NCI-H1694 treated with DMSO at 0.1 percent for 48 hours (cell line): ENCODE measurements at places on chromosomes 7 and 10.

GRCh38 chr7:94741179-94741578 lies 85.2 kb upstream of the SGCE start:
- DNase-seq = no peak

DNA sequence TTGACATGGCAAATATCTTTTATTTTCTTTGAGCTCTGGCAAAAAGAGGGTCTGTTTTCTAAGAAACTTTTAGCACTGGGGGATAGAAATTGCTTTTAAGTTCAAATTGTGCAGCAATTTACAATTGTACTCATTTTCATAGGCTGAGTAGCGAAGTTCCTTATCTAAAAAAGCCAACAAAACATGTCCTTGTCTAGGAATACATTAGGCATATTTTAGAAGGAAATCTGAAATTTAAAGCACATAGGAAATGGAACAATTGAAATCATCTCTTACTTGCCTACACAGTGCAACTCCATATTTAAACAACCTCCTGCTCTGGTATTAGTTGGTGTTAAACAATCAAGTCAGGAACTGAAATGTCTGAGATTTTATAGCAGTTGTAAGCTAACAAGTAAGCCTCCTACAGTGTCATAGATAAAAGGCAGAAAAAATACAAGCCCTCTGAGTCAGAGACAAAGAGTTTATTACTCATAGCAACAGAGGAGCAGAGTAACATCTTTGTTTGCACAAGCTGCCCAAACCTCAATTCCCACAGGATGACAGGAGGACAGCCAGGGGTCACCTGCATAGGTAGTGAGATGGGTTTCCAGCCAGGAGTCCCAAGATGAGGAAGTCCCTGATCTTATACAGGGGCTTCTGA lies 280.2 kb upstream of the HGF start:
- DNase-seq = no peak

GRCh38 chr10:11179516-11180105 lies 161.9 kb downstream of the CELF2 start:
- no peak for DNase-seq

- no peak for DNase-seq
Observed at GRCh38 chr7:127652333-127653248, 597 bp downstream of the SND1 start.

- DNase-seq = no peak
Observed at GRCh38 chr10:21401196-21401595, 124.3 kb downstream of the SKIDA1 start.

GRCh38 chr7:20305726-20306125 lies 25.0 kb upstream of the ITGB8 start:
- DNase-seq = no peak

- no peak for DNase-seq
Observed at GRCh38 chr10:60147576-60148265, 241.4 kb upstream of the CCDC6 start.

DNA sequence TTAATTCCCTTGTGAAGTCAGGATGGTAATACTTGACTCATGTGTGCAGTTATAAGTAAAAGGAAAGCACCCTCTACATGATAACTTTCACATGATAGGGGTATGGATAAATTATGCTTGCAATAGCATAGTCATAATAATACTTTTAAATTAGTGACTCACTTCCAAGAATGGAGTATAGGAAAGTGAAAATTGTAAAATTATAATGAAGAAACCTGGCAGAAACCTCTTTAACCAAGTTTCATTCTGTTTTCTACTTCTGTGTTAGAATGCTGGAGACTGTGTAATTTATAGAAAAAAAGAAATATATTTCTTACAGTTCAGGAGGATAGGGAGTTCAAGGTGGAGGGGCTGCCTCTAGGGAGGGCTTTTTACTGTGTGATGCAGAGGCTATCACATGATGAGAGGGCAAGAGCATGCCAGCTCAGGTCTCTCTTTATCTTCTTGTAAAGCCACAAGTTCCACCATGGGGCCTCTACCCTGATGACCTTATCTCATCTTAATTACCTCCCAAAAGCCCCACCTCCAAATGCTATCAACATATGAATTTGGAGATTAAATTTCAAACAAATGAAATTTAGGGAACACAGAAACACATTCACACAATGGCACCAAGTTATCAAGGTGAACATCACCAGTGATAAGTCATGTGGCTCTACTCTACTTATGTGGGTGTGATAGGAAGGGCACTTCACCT lies 43.2 kb downstream of the HDAC9 start:
- no peak for DNase-seq

GRCh38 chr10:69955211-69955805 lies 97.3 kb upstream of the MACROH2A2 start:
- DNase-seq = no peak

- no peak for DNase-seq
Observed at GRCh38 chr10:124478515-124478914, 16.9 kb downstream of the LHPP start.

DNA sequence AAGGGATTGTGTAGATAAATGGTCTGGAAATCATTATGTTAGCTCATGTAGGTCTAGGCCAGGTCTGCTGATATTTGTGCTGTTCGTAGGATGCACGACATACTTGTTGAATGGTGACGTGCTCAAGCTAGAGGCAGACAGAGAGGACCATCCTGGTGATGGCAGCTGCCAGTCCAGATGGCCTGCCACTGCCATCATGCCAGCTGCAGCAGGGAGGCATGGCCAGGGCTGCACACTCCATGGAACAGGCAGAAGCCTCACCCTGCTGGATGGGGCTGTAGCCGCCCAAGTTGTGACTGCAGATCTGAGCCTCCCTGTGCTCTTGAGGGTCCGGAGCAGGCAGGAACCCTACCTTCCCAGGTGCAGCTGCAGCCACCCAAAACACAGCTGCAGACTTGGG lies 80.3 kb downstream of the SPDYE5 start:
- peak; percentile 88 for DNase-seq

- DNase-seq = no peak
Observed at GRCh38 chr7:112292162-112292561, 85.7 kb downstream of the ZNF277 start.

DNA sequence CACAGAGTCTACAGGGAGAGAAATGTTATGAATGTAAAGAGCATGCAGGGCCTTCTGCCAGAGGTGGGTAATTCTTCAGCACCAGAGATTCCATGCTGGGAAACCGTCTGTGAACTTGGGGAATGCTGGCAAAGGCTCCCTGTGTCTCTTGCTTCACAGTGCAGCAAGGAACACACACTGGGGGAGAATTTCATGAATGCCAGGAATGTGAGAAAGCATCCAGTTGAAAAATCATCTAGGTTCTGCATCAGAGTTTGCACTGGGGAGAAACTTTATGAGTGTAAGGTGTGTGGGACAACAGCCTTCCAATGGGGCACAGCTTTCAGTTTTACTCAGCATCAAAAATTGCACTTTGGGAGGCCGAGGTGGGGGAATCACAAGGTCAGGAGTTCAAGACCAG lies 224.3 kb upstream of the IGFBP3 start:
- DNase-seq = no peak

GRCh38 chr10:84166620-84167288 lies 6.8 kb upstream of the GPR15LG start:
- no peak for DNase-seq

DNA sequence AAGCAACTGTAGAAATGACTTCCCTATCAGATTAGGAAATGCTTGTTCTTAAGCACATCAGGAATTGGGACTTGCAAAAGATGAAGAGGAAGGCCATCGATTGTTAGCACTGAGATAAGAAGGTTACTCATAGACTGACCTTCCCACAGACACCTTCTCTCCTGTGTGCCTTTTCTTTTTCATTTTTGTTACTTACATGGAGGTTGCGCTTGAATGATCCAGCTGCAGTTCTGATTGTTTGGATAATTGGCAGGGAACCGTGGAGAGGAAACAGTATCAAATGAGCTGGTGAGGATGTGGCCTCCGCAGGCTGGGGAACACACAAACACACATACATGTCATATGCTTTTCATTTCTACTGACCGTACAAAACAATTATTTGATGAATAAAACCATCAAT lies 134.9 kb upstream of the RSU1 start:
- no peak for DNase-seq

GRCh38 chr10:5843686-5844344 lies 30.6 kb upstream of the GDI2 start:
- no peak for DNase-seq
